ENCODE measurements at places on chromosomes 13 and 19.

DNA sequence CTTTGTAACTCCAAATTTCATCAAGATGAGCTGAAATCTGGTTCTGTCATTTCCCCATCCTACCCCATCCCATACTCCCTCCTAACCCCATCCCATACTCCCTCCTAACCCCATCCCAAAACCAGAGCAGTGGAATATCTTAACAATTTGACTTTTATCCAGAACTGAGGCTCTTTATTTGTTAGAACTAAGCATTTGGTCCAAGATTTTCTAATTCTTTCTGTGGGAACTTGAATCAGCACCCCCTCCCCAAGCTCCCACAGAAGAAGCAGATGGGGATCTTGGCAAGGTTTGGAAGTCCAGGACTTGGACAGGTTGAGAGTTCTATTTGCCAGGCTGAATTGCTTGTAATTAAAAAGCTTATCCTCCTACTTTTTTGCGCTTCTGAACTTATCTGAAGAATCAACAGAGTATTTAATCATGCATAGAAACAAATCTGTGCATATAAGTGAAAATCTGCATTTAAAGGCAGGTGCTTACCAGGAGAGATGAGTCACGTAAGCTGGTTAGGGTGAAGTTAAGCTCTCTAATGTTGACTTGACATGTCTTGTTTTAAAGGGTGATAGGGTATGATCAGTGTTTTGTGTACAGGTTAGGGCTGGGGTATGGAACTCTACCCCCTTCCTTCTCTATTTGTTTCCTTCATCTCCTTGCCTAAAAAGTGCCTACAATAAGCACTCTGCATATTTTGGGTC is 111.1 kb downstream of the COG6 start:
- DNase-seq = no peak

DNA sequence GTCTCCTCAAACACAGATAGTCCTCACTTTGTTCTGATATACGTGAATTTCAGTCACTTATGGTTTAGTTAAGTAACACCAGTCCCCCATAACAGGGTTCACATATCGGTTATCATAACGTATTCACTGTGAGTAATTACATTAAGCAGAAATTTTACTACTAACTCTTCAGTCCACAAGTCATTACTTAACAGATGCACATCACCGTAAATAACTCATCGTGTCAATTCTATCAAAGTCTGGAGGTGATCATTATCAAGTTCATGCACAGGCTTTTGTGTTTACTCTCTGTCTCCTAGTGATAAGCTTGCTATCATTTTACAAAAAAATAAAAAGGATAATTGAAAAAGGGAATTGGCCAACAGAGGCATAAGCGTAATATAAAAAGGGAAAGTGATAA is 287.4 kb upstream of the ATXN8OS start:
- DNase-seq = no peak

DNA sequence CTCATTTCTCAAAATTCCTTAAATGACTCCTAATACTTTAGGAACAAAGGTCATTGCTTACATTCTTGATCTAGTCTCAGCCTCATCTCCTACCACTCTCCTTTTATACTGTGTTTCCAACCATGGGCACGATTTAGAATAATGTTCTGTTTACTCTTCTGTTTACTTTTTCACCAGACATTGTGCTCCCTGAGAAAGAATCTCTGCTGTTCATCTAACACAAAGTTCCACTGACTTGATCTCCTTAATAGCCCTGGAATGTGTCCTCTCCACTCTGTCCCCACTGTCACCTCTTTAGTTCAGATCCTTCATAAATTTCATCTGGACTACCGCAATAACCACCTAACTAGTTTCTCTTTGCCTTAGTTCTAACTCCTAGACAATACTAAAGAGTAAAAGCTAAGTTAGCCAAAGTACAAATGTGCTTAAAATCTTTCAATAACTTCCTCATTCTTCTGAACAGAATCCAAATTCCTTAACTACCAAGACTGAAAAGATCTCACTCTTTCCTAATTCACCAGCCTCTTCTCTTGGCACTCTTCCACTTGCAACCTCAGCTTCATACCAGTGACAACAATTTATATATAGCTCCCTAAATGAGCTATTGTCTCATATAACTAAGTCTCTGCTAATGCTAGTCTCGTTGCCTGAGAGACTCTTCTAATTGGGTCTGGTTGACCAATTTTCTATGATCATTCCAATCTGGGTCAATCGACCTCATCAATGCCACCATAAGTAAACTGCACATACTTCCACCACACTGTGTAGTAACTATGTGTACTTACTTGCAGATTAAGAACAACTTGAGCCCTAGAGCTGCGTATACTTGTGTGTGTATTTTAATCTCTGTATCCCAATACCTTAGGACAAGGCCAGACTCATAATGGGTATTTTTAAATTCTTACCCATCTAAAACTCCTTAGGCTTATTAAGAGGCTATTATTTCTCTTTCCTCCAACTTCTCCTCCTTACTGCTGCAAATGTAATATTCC is 179.9 kb downstream of the VWA8 start:
- DNase-seq = no peak

- DNase-seq = peak; percentile 62
These were observed 5.3 kb upstream of the CD79A start for GRCh38 chr19:41871573-41872383.

- DNase-seq = no peak
These were observed 12.0 kb downstream of the TFDP1 start for GRCh38 chr13:113596321-113597200.

- DNase-seq = no peak
These were observed 160.4 kb upstream of the PCDH9 start for GRCh38 chr13:67390462-67391086.

DNA sequence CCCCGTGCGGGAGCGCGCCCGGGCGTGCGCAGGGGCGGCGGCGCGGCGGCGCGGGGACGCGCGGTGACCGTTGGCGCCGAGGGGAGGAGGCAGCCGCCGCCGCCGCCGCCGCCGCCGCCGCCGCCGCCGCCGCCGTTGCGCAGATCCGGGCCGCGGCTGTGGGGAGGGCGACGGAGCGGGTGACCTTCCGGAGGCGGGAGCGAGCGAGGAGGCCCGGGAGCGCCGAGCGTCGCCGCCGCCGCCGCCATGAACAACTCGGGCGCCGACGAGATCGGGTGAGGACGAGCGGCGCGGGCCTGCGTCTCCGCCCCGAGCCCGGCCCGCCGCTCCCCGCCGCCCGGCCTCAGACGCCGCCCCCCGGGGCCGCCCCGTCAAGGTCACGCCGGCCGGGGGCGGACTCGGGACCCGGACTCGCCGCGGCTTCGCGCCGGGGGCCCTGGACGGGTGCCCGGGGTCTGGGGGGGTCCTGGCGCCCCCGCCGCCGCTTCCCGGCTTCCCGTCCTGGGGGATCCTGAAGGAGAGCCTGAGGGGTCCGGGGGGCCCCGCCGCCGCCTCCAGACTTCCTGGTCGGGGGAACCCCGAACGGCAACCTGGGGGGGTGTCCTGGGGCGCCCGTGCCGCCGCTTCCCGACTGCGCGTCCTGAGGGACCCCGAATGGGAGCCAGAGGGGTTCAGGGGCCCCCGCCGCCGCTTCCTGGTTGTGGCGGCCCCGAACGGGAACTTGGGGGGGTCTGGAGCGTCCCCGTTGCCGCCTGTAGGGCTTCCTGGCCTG is at the start of gene DAZAP1:
Gene DAZAP1 (plus strand): TSS at position 59 of the 772 bp plus-strand sequence. CDS start 188 bp downstream, at position 247.
- no peak for DNase-seq

- DNase-seq = no peak
These were observed 1534.0 kb upstream of the SPRY2 start for GRCh38 chr13:81874681-81875661.

DNA sequence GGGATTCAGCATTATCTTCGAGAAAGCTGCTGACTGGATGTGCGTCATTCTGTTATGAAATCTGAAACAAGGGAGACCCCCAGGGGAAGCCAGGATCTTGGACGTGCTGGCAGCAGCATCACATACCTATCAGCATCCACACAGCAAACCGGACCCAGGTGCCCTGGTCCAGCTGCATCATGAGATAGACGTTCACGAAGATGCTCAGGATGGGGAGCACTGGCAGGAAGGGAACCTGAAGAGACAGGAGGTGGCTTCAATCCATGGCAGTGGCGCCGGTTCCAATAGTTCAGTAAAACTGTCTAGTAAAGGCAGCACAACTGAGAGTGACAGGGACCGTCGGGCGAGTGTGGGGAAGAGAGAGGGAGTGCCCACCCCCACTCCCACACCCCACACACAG is 79.5 kb downstream of the SLC7A1 start:
- no peak for DNase-seq

- no peak for DNase-seq
These were observed 1170.0 kb upstream of the MIR17HG start for GRCh38 chr13:90177512-90177911.

GRCh38 chr19:4575267-4576015 is 16.0 kb upstream of the SEMA6B start:
- DNase-seq = no peak

GRCh38 chr13:73055813-73056564 is 2.8 kb upstream of the KLF5 start:
- DNase-seq = no peak

DNA sequence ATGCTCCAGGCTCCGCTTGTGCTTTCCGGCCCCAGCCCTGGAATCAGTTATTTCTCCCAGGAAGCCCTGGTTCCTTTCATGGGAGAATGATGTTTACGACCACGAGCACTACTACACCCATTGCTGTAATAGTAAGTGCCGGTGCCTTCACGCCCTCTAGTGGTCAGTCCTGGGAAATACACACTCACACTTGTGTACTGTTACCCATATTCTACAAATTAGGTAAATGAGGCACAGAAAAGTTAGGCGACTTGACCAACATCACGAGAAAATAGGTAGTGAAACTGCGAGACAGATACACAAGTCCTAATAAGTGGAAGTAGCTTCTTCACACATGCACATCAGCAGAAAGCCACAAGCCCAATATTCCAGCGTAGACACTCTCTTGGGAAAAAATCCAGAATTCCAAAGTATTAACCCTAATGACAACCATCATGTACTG is 21.7 kb downstream of the CEACAM21 start:
- DNase-seq = no peak

DNA sequence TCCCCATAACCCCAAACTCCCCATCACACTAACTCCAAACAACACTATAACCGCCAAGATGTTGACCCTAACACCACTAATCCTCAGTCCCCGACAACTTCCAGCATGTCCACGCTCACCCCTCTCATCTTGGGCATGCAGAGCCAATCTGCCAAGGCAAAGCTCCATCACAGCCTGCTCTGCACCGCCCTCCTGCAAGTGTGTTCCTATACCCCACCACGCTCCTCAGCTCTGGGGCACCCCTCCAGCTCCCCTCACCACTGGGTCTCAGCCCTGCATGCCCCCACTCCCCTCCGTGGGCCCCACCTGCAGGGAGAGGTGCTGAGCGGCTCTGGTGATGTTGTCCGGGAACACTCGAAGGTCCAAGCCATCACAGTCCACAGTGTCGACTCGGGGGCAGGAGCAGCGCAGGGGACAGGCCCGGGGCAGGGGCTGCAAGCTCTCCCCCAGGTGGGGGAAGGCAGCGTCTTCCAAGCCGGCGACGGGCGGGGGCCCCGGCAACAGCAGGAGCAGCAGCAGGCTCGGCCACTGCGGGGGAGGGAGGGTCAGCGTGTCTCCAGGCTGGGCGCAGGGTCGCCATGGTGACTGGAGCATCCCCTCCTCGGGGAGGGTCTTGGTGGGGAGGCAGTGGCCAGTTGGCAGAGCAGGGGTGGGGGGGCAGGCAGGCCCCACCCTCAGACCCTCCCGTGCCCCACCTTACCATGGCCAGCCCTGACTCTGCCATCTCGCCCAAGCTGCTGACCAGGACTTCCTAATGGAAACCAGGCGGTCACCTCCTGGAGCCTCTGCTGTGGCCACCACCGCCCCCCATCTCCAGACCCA is 527 bp downstream of the PODNL1 start:
- DNase-seq = no peak

- no peak for DNase-seq
These were observed 953 bp downstream of the KCNN4 start for GRCh38 chr19:43779820-43780219.

GRCh38 chr13:83274679-83275078 is 607.6 kb downstream of the SLITRK1 start:
- no peak for DNase-seq

DNA sequence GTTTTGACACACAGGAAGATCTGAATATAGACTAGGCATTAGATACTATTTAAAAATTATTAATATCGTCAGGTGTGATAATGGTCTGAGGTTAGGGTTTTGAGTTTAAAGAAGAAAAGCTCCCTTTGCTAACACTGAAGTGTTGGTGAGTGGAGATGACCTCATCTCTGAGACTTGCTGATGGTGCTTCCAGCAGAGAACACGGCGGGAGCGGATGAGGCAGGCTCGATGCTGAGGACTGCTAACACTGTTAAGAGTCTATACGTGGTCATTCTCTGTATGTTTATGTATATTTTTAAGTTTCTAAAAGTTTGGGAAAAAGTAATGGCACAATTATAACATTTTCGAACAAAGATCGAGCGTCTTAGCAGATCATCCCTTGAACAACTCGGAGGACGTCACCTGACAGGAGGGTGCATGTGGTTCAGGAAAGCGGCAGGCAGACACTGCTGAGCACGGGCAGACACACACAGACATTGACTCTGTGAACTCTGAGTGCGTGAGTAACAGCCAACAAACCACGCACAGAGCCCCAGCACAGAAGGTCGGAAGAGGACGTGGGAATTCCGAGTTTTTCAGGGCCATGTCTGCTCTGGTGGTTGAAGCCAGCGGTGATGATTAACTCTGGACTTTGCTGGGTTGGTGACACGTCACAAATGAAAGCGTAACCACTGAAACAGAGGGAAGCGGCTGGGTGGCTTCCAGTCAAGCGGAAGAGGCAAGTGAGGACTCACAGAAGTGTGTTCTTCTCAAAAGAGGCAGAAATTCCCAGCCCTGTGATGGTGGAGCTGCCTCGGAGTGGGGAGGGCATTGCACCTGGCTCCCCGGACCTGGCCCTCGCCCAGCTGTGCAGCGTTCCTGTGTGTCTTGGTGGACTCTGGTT is 91.9 kb upstream of the TEX29 start:
- DNase-seq = no peak

GRCh38 chr13:112586334-112586960 is 1.5 kb downstream of the TUBGCP3 start:
- no peak for DNase-seq

DNA sequence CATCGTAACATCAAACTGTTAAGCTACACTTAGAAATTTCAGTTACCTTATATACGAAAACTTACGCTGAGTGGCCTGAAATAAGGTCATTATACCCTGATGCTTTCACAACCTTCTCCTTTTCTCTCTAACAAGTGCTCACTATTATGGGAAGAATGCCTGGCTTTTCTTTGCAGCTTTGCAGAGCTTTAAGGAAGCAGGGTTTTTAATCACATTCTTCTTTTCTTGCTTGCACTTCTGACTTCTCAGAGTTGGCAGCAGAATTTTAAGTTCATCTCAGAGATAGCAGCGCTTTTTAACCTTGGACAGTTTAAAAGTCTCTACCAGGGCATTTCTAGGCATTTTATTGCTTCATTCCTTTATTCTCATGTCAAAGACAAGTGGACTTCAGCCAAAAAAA is 285.1 kb downstream of the SPRY2 start:
- DNase-seq = no peak

- no peak for DNase-seq
These were observed 3.7 kb downstream of the GADD45B start for GRCh38 chr19:2479556-2480194.

DNA sequence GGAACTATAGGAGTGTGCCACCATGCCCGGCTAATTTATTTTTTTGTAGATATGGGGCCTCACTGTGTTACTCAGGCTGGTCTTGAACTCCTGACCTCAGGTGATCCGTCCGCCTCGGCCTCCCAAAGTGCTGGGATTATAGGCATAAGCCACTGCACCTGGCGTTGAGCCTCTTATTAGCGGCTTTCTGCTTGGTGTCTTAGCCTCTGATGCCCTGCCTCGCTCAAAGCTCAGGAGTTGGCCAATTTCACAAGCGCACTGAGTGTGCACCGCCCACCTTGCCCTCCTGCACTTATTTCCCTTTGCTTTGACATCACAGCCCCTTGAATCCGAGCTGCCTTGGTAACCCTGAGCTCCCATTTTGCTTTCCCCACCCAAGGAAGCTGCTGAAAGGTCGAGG is 10.1 kb downstream of the YIPF2 start:
- no peak for DNase-seq
